ENCODE measurements at places on chromosomes 7 and 10.

DNA sequence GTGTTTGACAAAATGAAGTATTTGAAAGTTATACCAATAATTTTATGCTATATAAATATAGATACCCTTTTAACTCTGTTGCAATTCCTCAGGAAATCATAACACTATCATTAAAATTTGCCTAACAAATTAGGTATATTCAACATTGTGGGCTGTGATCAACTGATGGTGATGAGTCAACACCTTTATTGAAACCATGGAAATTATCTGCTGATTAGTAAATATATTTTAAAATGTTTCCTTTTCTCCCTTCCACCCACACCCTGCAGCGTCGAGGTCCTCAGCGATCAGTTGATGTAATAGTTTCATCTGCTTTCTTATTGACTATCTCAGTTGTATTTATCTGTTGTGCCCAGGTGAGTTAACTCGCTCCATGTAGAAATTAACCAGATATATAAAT is 143.9 kb downstream of the PHTF2 start:
- no peak for DNase-seq

- no peak for DNase-seq
These were observed 350.5 kb upstream of the LRRTM3 start for GRCh38 chr10:66575251-66575855.

GRCh38 chr7:112400141-112400540 is 50.1 kb upstream of the IFRD1 start:
- DNase-seq = no peak

GRCh38 chr7:128066395-128066794 is 35.2 kb upstream of the LRRC4 start:
- DNase-seq = no peak

- DNase-seq = no peak
These were observed 103.6 kb downstream of the ARHGAP22 start for GRCh38 chr10:48501226-48501625.

- no peak for DNase-seq
These were observed 227.7 kb downstream of the KCNMA1 start for GRCh38 chr10:77409697-77410471.

DNA sequence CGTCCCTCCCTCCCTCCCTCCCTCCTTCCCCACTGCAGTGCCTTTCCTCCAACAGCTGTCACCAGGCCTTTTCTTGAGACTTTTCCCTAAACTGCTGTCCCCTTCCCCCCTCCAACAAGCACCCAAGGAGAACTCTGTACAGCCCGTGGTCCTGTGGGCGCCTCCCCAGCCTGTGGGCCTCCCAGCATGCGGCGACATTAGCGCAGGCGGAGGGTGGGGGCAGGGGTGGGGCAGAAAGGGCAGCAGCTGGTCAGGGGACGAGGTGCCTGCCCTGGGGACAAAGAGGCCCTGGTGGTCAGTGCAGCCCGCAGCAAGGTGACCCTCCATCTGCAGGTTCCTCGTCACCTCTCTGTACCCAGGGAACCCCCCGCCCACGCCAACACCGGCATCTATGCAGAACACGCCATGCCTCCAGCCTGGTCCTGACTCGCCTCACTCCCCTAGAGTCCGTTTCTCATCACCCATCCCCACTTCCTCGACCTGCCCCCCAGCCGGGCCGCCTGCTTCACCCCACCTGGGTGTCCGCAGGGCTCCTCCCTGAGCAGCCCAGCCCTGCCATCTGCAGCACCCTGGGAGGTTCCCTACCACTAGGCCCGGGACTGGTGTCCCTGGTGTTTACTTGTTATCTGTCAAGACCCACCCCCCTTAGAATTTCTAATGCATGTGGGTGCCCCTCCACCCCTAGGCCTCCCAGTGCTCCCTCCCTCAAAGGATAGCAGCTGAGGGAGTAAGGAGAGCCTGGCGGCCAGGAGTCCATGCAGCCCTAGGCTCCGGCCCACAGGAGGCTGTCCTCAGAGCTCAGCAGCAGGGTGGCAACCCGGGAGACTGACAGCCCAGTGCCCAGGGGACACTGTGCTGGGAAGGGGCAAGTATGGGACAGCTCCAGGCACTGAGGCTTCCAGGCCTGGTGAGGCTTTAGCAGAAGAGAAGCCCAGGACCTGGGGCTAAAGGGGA is 147.8 kb downstream of the ARHGAP22 start:
- DNase-seq = no peak

GRCh38 chr10:133564816-133565215 is 567 bp downstream of the SYCE1 start:
- DNase-seq = no peak

DNA sequence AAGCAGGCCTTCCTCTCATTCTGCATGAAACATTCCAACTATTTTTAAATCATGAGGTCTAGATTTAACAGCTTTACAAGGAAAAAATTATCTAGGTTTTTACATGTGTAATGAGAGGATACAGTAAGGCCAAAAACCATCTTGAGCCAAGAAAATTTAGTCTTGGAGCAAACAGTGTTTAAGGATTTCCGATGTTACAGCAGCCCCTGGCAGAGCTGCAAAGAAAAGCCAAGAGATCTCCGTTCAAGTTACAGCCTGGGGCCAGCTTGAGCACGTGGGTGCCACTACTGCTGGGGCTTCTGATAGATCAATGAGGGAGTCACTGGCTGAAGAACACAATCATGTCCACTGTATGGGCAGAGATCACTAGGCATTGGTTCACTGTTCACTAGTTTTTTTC is 156.2 kb downstream of the EVX1 start:
- DNase-seq = no peak

DNA sequence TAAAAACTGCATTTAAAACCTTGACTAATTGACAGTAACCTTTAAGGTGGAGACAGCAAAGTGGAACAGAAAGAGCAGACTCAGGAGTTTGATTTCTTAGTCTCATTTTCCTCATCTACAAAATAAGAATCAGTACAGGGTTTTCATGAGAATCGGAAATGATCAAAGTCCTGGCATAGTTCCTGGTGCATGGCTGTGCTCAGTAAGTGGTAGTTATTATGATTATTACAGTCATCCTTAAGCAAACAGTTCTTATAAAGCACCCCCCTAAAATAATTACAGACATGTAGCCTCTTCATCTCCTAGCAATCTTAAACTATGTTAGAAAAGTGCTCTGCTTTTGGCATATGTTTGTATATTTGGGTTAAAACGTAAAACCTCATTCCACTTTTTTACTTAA is 18.0 kb downstream of the NEBL start:
- DNase-seq = no peak

- DNase-seq = no peak
These were observed 83.0 kb upstream of the DUSP5 start for GRCh38 chr10:110414548-110415309.

GRCh38 chr7:22635349-22635748 is 91.7 kb upstream of the IL6 start:
- no peak for DNase-seq

- peak; percentile 3 for DNase-seq
These were observed 565 bp downstream of the STRIP2 start for GRCh38 chr7:129434675-129435318.
